Neuronal stem cell (in vitro differentiated cells): ENCODE measurements at places on chromosomes 2 and 18.

GRCh38 chr2:205937211-205937610 lies 148.8 kb downstream of the INO80D start:
- peaks cover 2% of the 10 kb centered on the region for H3K36me3 ChIP-seq
- H3K27ac ChIP-seq = no peak overlapping the region
- H3K4me1 ChIP-seq = peaks cover 1% of the 10 kb centered on the region
- no peak for DNase-seq
- no peaks in the 10 kb centered on the region for H3K27me3 ChIP-seq

GRCh38 chr2:37771600-37772088 lies 100.2 kb upstream of the CDC42EP3 start:
- no peak for DNase-seq
- no peaks in the 10 kb centered on the region for H3K4me1 ChIP-seq
- no peak overlapping the region for H3K27ac ChIP-seq
- H3K4me3 ChIP-seq = no peak overlapping the region
- H3K36me3 ChIP-seq = no peaks in the 10 kb centered on the region
- H3K27me3 ChIP-seq = no peaks in the 10 kb centered on the region

DNA sequence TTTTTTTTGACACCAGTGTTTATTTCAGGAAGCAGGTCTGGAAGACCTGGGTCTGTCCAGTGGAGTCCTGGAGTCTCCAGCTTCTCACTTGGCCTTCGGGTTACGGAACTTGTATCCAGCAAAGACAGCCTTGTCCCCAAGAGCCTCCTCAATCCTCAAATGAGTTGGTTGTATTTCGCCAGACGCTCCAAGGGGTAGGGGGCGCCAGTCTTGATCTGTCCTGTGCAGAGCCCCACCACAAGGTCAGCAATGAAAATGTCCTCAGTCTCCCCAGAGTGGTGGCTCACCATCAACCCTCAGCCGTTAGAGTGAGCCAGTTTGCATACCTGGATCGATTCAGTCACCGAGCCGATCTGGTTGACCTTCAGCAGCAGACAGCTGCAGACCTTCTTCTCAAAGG lies 21.9 kb downstream of the ASXL2 start:
- DNase-seq = no peak
- no peaks in the 10 kb centered on the region for H3K27me3 ChIP-seq
- peaks cover 6% of the 10 kb centered on the region for H3K36me3 ChIP-seq
- H3K4me3 ChIP-seq = no peak overlapping the region
- no peak overlapping the region for H3K27ac ChIP-seq

DNA sequence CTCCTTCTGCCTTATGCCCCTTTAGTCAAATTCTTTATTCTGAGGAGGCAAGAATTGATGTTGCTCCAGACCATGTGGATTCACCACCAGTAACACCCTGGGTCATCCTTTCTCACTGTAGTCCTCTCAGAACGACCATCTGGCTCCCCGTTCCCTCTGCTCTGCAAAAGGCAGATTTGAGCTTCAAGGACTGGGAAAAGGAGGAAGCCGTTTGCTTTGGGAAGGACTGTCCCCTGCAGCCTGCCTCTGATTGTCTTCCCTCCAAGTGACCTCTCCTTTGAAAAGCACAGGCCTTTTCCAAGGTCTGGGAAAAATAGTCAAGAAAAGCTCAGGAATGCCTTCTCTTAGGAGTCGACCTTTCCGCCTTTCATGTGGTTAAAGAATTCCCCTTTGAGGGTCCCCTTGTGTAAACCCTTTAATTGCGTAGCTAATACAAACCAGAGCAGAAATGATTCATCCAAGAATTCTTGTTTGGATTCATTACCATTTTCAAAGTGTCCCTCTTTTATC lies 130.1 kb upstream of the COPS8 start:
- no peak overlapping the region for H3K4me3 ChIP-seq
- H3K27me3 ChIP-seq = no peaks in the 10 kb centered on the region
- H3K36me3 ChIP-seq = no peaks in the 10 kb centered on the region
- DNase-seq = peak; percentile 4

DNA sequence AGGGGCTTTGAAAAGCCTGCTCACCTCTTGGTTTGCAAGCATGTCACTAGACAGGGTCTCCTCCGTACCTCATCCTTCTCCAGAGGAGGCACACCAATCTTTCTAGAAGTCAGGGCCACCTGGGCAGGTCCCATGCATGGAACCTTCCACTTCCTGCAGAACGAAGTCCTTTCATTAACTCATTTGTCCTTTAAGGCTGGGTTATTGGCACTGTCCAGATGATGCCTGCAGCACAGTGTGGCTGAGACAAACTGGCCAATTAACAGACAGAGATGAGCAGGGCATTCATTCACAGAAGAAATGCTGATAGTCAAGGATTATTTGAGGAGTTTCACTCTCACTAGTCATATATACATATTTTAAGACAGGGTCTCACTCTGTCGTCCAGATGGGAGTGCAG lies 245.3 kb downstream of the TFCP2L1 start:
- H3K36me3 ChIP-seq = no peaks in the 10 kb centered on the region
- no peak for DNase-seq
- no peaks in the 10 kb centered on the region for H3K27me3 ChIP-seq
- H3K27ac ChIP-seq = no peak overlapping the region
- H3K4me3 ChIP-seq = no peak overlapping the region

DNA sequence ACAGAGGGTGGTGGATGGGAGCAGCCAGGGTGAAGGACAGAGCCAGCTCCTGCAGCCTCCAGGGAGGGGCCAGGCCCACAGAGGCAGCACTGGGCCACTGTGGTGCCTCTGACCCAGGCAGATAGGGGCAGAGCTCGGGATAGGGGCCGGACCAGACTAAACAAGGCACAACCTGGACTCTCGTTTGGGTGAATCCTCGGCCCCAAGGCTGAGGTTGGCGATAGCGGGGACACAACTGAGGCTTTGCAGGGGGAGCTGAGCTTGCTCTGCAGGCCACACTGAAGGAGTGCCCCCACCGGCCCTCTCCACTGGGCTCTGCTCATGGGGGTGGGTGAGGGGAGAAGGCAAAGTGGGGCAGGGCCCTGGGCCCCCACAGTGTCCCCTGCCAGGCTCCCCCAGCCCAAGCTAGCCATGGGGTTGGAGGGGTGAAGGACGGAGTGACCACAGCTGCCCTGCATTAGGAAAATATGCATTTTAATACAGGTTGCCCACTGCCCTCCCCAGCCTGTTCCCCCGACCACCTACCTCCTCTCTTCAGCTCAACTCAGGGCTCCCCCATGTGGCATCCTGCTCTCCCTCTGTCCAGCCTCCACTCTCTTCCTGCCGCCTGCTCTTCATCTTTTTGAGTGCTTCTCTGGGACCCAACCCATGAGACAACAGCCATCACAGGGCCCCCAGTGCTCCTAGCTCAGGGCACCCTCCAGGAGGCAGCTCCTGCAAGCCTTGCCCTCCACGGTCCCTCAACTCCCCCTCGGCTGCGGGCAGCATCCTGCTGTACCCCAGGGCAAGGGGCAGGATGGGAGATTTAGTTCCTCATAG lies 152.8 kb downstream of the INHBB start:
- H3K27me3 ChIP-seq = no peaks in the 10 kb centered on the region
- no peak overlapping the region for H3K4me3 ChIP-seq
- DNase-seq = no peak
- peaks cover 1% of the 10 kb centered on the region for H3K4me1 ChIP-seq
- H3K27ac ChIP-seq = no peak overlapping the region
